MCF 10A (cell line): ENCODE measurements at places on chromosomes 16 and 17. TPM values are rescaled to one million over a fixed set of nuclear protein-coding genes. Genes with fewer than 3 reads are reported as not detected.
A peak's percentile ranks its signal among the peaks of the same experiment; 100 is the strongest.

The ENPP7 gene
- not detected in 2 replicates for total RNA-seq

The MAP2K6 gene
- total RNA-seq, result 0.28 and 0.37 TPM in 2 replicates

The TP53TG3F gene
- not detected in 2 replicates for total RNA-seq

The SDR42E2 gene
- total RNA-seq, result not detected in 2 replicates

GRCh38 chr17:30222721-30223175, 12.7 kb downstream of the SLC6A4 start:
- no peak for DNase-seq

DNA sequence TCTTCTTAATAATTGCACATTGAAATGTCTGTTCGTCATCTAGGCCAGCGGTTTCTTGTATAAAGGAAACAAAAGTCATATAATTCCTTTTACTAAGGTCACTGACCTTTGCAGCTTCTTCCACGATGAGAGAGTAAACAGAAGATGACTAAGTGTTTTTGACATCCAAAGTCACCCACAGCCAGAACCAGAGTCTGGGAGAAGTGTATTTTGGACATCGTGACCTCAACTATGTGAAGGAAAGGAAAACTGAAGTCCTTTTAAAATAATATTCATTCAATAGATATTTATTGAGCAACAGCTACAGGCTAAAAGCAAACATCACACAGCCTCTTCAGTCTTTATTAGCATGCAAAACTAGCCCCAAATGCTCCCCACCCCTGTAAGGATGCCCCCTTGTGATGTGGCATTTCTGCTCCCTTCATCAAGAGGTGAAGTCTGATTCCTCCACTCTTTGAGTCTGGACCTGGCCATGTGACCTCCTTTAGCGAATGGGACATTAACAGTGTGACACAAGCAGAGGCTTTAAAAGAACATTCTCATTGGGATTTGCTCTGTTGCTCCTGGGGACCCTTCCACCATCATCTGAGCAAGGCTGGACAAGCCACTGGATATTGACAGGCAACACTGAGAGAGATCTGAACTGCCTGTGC, 8.1 kb upstream of the PMP22 start:
- DNase-seq, result peak; percentile 81

DNA sequence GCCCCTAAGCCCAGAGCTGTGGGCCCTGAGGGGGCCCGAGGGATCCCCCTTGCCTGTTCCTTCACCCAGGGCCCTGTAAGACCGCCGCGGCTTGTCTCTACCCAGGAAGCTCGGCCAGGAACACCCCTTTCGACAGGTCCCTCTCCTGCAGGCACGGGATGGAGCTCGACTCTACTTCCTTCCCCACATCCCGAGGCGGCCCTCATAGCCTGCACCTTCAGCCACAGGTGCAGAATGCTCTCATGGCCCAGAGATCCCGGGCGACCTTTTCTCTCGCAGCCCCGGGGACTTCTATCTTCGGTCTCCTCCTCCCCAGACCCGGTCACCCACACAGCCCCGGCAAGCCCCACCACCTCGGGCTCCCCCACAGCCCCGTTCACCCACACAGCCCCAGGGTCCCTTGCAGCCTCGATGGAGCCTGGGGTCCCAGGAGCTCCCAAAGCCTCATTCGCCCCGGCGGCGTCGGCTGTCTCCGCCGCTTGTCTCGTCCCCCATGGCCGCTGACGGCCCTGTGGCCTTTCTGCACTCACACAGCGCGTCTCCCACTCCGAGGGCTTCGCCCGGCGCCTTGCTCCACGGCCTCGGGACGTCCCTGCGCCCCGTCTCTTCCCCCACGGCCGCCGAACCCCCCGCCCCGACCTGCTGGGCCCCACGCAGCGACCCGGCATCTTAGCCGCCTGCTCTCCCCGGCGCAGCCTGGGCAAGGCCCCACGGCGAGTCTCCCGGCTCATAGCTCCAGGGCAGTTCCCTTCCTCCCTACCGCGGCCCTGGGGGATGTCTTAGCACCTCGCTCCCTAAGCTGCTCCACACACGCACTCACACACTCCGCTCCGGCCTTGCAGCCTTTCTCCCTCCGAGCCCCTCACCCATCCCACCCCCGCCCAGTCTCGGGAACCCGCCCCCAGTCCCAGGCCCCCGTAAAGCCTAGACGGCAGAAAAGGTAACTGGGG, 650 bp downstream of the KIAA0753 start:
- DNase-seq, result peak; percentile 20

DNA sequence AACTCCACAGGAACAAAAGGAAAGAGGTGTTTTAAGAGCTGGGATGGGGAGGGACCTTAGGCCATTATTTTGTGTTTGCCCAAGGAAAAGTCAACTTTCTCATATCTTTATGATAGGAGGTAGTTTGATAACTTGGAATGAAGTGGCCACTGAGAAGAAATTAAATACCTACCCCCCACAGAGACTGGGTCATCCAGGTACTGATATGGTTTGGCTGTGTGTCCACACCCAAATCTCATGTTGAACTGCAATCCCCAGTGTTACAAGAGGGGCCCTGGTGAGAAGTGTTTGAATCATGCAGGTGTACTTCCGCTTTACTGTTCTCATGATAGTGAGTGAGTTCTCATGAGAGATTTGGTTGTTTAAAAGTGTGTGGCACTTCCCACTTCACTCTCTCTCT, 477.9 kb upstream of the KIF2B start:
- no peak for DNase-seq

DNA sequence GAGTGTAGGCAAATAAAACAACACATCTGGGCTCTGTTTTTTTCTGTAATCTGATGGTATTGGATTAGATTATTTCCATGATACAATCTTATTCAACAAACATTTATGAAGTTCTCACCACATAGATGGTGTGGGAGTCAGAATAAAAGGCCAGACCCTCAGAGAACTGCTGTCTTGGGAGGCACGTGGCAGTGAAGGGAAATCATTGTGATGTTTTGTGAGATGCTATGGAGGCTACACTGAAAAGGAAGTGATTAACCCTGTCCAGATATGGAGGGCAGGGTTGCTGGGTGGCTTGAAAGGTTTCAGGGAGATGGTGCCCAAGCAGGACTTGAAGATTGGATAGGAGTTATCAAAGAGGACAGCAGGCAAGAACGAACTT, 35.6 kb downstream of the DHRS7B start:
- no peak for DNase-seq

DNA sequence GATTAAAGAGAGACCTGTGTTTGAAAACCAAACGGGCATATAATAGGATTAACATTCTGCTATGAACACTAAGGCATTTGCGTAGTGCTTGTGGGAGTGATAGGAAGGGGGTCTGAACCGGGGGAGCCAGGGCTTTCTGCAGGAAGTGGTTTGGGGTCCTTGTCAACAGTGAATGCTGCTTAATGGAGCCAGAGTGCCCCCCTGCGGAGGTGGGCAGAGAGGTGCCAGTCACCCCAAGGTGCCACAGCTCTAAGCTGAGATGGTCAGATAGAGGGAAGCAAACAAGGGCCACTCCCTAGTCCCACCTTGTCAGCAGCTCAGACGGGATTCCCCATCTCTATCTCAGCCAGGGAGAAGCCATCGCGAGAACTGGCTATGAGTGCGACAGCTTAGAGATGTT, 17.7 kb downstream of the NAA60 start:
- no peak for DNase-seq

- DNase-seq, result peak; percentile 22
Measured at GRCh38 chr16:54027062-54027461, 259.5 kb downstream of the IRX3 start.

DNA sequence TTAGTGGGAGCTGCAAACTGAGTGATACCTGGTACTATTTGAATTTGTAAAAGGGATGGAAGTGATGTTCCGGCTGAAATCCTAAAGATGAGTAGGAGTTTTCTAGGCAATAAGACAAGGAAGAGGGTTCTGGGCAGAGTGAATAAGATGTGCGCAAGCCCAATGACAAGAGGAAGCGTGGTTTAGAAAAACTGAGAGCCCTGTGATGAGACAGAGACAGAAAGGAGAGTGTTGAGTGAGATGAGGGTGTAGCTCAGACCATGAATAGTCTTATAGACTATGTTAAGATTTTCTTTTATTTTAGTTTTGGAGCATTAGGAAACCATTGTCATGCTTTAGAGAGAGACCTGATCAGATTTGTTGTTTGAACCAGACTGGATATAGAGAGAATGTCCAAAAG, 50.2 kb downstream of the COX10 start:
- DNase-seq, result no peak

DNA sequence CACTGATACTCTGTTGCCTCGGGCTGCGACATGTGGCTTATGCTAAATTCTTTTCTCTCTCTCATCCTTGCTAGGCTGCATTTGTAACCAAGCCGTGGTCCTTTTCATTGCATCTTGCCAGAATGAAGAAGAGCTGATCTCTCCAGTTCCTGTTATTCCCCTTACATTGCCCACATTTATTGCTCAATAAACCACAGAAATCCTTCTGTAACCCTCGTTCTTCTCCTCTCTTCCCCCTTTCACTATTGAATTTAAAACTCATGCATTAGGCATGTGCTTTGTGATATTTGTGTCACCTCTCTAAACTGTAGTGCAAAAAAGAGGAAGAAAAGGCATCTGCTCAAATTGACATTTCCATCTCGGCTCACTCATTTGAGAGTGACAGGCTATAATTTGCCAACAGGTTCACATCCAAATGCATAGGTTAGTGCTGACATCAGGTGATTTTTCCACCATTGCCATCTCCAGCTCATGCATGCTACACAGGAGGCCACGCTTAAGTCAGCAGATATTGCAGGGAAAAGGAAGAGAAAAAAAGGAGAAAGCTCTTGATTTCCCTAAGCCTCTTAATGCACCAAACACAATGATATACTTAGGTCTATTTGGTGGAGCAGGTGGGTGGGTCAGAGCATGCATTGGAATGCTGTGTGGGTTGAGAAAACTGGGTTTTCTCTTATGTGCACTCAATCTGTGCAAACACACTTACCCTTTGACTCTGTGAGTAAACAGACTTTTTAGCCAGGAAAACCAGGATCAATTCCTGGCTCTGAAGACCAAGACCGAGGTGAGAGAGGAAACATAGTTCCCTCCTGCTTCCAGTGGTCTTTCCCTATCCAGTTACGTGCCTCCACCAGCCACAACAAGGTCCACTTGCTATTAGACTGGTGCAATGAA, 642.7 kb downstream of the HS3ST4 start:
- no peak for DNase-seq

GRCh38 chr17:31492880-31493655, 101.6 kb downstream of the RAB11FIP4 start:
- no peak for DNase-seq

- no peak for DNase-seq
Measured at GRCh38 chr16:64392456-64392855, 729.4 kb downstream of the CDH11 start.

DNA sequence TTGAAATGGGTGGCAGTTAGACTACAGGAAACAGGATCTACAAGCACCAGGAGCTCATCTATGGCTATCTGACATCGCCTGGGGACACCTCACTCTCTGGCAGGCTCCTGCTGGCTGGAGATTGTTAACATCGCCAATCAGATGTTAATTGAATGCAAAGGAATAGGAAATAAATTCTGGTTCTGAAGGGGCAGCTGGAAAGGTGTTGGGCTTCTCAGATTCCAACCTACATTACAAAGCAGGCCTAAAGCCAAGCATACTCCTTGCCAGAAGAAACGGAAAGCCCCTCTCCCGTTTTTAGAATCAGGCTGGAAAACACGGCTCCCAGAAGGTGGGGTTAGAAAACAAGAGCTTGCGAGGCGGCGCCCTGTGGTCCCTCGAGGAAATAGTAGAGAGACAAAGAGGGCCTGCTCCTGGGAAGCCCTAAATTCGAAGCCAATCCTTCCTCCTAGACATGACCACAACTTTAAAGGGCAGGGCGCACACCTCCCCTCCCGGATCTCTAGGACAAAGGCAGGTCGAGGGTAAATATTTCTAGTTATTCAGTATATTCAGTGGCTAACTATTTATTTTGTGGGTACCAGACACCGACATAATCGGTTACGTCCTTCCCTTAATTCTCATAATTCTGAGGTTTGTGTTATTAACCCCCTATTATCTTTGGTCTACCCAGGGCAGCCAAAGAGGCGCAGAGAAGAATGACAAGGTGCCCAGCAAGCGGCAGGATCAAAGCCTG, 763 bp upstream of the TOM1L1 start:
- no peak for DNase-seq

GRCh38 chr16:79082970-79083369, 517.6 kb downstream of the MAF start:
- DNase-seq, result no peak

DNA sequence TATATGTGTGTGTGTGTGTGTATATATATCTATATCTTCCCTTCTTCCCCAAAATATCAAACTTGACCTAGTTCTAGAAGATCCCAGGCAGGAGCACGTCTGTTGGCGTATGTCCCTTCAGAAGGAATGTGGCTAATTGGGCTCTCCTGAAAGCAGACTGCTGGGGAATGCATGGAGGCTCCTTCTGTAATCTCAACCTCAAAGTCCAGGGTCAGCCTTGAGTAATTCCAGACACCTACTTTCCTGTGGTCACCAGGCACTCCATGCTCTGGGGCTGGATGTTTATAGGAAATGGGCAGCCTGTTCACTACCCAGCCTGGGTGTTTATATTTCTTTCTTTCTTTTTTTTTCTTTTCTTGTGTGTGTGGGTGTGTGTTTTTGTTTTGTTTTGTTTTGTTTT, 13.4 kb downstream of the BCO1 start:
- DNase-seq, result no peak

DNA sequence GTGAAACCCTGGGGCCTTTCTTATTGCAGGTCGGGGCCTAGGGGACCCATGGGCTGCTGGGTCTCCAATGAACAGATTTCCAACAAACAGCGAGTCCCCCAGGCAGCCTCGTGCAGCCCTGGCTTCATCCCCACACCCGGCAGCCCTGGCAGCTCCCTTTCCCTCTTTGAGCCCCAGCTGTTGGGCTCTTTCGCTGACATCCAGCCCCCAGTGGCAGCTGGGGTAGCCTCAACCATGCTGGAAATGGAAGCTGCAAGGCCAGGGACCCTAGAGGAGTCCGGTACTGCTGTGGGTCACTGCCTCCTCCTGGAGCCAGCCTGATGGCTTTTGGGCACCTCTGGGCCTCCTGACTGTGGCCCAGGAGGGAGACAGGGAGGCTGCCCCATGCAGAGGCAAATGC, 5.9 kb downstream of the RPUSD1 start:
- DNase-seq, result no peak

GRCh38 chr16:52446080-52446479, 100.9 kb downstream of the TOX3 start:
- no peak for DNase-seq

DNA sequence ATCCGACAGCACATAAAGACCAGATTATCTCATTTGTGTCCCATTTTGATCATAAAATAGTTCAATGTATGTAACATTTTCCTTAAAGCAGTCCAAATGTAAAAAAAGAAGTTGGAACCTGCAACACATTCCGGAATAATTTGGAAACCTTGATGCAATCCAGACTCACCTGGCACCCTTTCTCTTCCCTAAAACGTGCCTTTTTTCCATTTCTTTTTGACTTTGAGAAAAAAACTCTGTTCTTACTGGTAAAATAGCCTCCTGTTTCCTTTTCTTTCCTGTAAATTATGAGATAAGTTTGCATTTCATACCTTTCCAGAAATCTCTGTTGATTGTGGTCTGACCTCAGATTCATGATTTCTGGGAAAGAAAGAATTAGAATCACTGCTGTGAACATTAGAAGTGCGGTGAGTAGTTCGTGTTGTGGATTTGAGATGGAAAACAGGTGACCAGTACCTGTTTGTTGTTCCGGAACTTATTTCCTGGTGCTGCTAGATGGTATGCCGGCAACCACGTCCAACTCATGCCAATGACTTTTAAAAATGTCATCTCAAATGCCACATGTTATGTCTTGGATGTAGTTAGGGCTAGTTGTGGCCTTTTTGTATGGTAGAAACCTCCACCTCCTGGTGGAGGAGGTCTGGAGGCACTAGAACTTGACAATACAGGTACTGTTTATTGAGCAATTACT, 108.1 kb downstream of the SOCS1 start:
- DNase-seq, result no peak
